ENCODE measurements at places on chromosomes 5 and 9.

DNA sequence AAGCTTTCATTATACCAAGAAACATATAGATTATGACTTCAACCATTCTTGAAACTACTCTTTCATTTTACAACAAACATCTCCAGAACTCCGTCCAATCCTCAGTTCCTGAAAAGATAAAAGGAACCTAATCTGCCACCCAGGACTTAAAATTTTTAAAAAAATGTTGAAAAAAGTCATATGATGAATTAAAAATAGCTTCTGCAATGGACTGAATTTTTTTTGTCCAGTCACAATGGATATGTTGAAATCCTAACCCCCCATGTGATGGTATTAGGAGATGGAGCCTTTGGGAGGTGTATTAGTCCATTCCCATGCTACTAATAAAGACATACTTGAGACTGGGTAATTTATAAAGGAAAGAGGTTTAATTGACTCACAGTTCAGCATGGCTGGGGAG, 2.7 kb upstream of the ALDH1A1 start:
- H3K4me1 ChIP-seq: peaks cover 16% of the 10 kb centered on the region
- no peak for DNase-seq
- H3K36me3 ChIP-seq: peaks cover 16% of the 10 kb centered on the region
- H3K27me3 ChIP-seq: peaks cover 17% of the 10 kb centered on the region

GRCh38 chr9:82109626-82110025, 121.1 kb downstream of the SPATA31D1 start:
- no peak overlapping the region for H3K4me3 ChIP-seq
- no peak for DNase-seq
- H3K4me1 ChIP-seq: no peaks in the 10 kb centered on the region
- H3K27me3 ChIP-seq: no peaks in the 10 kb centered on the region

GRCh38 chr5:43193894-43194265, 1.9 kb downstream of the NIM1K start:
- H3K27ac ChIP-seq: peak overlapping the region; percentile 92
- H3K27me3 ChIP-seq: peaks cover 21% of the 10 kb centered on the region
- no peak for DNase-seq
- no peaks in the 10 kb centered on the region for H3K36me3 ChIP-seq

GRCh38 chr9:121288673-121289025, 20.7 kb downstream of the GSN start:
- peaks cover 36% of the 10 kb centered on the region for H3K4me1 ChIP-seq
- no peak for DNase-seq
- H3K27me3 ChIP-seq: no peaks in the 10 kb centered on the region
- H3K27ac ChIP-seq: no peak overlapping the region

GRCh38 chr9:133115604-133116345, 5.3 kb downstream of the RALGDS start:
- no peaks in the 10 kb centered on the region for H3K36me3 ChIP-seq
- DNase-seq: no peak
- H3K4me1 ChIP-seq: peaks cover 22% of the 10 kb centered on the region
- no peaks in the 10 kb centered on the region for H3K27me3 ChIP-seq

GRCh38 chr9:105972466-105973204, 278.3 kb downstream of the TMEM38B start:
- no peak for DNase-seq
- H3K4me1 ChIP-seq: no peaks in the 10 kb centered on the region
- no peaks in the 10 kb centered on the region for H3K27me3 ChIP-seq
- H3K27ac ChIP-seq: no peak overlapping the region

DNA sequence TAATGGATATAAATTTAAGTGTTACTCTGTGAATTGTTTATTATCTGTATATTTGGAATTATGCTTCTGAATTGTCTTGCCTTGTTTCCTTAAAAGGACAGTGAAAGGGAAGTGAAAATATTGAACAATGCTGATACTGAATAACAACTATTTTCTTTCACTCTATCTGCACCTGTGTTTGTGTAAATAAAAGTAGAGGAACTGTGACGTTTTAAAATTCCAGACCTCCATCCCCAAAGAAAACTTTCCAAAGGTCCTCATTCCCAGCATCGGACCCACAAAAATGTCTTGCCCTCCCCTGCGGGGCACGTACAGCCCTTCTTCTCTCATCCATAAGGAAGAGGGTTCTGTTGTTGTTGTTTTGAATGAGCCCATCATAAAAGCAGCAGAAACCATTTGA, 100.0 kb downstream of the NLN start:
- H3K27me3 ChIP-seq: no peaks in the 10 kb centered on the region
- no peak overlapping the region for H3K27ac ChIP-seq
- DNase-seq: no peak
- H3K4me1 ChIP-seq: peaks cover 17% of the 10 kb centered on the region

DNA sequence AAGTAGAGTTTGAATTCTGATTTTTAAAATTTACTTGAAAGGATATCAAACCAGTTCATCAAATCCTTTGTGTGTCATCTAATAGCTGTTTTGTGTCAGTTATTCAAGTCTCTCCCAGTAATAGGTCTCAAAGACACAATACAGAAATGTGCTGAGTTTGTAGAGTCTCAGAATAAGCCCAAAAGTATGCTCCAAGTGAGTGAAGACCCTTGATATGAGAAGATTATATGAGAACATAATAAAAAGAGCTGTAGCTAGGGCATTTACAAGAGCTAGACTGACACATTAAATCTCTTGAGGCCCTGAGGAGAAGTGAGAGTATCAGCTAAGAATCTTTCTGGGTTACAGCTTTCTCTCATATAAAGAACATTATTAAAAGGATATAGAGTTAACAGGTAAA, 721.0 kb upstream of the ARRDC3 start:
- H3K27ac ChIP-seq: no peak overlapping the region
- DNase-seq: no peak
- H3K4me1 ChIP-seq: no peaks in the 10 kb centered on the region

DNA sequence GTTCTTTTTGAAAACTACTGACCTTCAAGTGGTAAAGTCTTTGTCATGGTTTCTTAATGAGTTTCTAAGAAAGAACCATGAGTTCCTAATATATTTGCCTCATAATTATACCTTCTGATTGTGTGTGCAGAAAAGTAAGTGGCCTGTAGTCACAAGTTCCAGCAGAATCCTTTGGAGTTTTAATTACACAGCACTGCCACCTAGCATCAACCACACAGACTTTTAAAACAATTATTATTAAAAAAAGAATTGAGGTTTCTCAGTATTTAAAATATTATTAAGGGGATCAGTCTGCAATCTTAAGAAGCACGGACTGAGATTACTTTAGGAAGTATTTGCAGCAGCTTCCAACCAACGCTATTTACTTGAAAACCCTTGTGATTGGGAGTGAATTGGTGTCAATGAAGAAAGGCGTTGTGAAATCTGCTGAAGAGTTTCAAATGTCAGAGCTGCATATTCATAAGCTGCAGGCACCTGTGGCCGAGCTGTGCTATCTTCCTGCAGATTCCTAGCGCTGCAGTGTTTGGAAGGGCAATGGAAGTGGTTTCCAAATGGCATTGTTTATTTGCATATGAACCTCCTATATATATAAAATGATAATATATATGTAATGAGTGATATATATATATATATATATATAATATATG, 1074.2 kb upstream of the WWC1 start:
- no peak for DNase-seq
- H3K36me3 ChIP-seq: no peaks in the 10 kb centered on the region
- no peaks in the 10 kb centered on the region for H3K27me3 ChIP-seq
- no peak overlapping the region for H3K27ac ChIP-seq

- no peak overlapping the region for H3K4me3 ChIP-seq
- H3K36me3 ChIP-seq: no peaks in the 10 kb centered on the region
- H3K27me3 ChIP-seq: peaks cover 3% of the 10 kb centered on the region
- no peak overlapping the region for H3K27ac ChIP-seq
These were observed 38.4 kb upstream of the BARHL1 start for GRCh38 chr9:132543960-132544359.

DNA sequence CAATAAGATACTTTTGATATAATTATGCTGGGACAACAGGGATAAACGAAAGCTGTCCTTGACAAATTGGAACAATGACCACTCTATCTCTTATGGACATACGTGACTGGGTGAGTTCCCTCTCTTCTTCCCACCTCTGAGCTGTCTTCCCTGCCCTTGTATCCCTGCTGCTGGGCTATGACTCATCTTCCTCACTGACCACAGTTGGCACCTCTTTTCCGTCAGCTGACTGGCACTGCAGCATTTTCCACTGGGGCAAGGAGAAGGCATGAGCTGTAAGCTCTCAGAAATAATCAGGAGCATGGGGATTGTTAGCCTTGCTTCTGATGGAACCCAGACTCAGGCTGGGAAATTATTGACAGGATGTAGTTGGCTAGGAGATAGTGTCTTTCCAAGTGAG, 48.7 kb downstream of the PCSK1 start:
- H3K4me1 ChIP-seq: peaks cover 6% of the 10 kb centered on the region
- no peak overlapping the region for H3K4me3 ChIP-seq
- DNase-seq: no peak

All from naive thymus-derived CD8-positive, alpha-beta T cell (primary cell).